Cardiac muscle cell (in vitro differentiated cells and primary cell): ENCODE measurements at places on chromosomes 2 and 18.

- no peak for DNase-seq
Observed at GRCh38 chr2:141927536-141927935, 203.3 kb downstream of the LRP1B start.

DNA sequence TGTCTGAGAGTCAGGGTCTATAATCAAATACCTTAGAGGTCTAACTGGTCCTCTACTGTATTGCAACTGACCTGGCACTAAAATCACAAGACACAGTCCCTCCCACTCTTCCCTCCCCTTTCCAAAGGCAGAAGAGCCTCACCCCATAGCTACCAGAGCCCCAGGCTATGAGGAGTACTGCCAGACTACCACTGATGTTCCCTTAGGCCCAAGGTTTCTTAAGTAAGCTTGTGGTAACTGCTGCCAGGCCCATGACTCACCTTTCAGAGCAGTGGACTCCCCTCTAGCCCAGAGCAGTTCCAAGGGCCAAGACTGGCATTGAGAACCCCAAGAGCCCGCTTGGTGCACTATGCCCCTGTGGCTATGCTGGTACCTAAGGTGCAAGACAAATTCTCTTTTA is 1193.4 kb downstream of the DSC3 start:
- no peak for DNase-seq

DNA sequence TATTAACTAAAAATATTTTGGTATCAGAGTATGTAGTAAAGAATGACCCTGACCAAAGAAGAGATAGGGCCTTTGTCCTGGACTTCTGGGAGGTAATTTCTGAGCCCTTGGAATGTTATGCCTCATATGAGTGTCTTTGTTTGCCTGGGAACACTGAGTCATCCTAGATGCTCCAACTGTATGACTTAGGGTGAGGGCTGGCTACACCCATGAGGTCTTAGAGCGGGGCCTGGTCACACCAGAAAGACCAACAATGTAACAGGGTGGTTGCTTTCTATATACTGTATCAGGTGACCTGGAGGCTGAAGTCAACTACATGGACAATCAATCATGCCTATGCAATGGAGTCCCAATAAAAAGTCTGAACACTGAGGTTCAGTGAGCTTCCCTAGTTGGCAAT is 253.1 kb downstream of the MBD2 start:
- DNase-seq, result no peak

GRCh38 chr18:3715231-3716080 is 265.5 kb downstream of the TGIF1 start:
- no peak for DNase-seq

- no peak for DNase-seq
Observed at GRCh38 chr2:199962203-199962602, 6.8 kb downstream of the MAIP1 start.

DNA sequence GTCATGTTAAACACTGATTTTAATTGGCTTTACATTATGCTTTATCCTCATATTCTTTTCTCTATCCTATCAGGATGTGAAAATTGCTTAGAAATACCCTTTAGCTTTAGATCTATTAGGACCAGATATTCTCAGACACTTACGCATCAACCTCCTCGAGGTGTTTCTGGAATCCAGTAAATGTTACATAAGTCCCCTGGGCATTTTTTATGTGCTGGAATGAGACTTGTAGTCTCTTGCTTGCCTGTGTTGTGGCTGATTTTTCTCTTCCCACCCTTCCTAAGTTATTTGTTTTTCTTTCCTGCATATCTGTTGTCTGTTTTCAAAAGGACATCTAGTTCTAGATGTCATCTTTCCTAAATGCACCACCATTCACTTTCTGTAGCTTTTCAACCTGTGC is 197.1 kb downstream of the CCDC85A start:
- DNase-seq, result no peak

DNA sequence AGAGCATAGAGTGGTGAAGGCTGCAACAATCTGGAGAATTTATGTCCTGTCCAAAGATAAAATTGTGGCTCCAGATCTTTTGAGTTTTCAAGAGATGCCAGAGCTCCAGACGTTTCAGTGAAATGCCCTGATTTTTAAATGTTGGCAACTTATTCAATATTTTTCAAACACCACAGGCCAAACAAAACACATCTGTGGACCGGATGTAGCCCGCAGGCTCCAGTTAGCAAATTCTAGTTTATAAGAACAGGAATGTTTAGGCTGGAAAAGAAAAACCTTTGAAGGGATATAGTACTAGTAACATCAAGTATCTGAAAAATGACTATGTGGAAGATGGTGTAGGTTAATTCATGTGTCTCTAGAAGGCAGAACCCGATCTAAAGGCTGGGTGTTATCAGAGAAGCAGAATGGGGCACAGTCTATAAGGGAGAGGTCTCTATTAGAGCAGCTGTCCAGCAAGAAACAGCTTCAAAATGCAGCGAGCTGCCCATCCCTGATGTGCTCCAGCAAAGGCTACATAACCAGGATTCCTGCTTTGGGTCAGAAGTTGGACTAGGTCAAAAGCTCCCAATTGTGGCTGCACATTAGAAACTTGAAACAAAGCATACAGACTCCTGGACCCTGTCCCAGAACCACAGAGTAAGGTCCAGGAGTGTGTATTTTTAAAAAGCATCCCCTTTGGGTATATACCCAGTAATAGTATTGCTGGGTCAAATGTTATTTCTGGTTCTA is 105.9 kb downstream of the ANKRD44 start:
- peak; percentile 36 for DNase-seq

GRCh38 chr2:217367464-217367863 is 507.6 kb upstream of the TNP1 start:
- no peak for DNase-seq

DNA sequence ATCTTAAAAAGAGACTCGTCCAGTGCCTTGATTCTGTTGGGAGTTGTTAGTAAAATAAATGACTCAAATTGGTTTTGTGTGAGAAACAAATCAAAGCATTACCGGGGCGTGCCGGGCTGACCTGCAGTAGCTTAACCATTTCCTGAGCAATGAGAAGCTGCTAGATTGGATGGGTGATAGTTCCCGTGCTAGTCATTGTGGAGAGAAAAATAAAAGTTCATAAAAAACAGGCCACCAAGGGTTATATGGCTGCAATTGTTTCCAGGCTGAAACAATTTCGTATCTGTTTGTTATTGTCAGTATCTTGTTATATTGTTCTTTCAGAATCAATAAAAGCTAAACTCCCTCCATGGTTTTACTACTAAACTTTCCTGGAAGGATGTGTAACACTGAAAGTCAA is 314.4 kb downstream of the MTX2 start:
- DNase-seq, result no peak

GRCh38 chr2:46198164-46198883 is 98.9 kb upstream of the EPAS1 start:
- DNase-seq, result no peak

GRCh38 chr2:17301437-17301836 is 216.8 kb downstream of the RAD51AP2 start:
- DNase-seq, result no peak

DNA sequence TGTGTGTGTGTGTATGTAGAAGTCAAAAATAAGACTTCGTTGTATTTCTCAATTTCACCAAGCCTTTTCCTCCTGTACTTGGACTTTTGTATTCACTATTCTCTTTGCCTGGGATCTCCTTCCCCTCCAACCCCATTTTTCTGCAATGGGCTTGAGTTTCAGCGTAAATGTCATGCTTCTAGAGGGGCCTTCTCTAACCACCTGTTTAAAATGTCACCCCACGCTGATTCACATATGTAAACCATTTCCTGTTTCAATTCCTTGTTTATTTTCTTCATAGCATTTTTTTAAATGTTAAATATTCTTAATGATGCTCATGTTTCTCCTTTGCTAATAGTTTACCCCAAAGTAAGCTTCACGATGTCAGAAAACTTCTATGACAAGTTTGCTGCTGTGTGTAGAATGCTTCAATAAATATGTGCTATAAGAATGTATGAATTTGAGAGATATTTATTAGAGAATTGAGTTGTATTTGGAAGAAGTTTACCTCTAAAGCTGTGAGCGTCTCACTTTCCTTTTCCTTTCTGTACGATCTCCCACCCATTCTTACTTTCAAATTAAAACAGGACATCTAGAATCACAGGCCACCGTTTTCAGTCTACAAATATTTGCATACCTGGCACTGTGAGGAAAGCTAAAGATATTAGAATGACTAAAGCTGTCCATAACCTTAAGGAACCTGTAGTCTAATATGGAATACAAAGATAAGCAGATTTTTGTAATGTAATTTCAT is 762.4 kb downstream of the LRRTM4 start:
- DNase-seq, result no peak

DNA sequence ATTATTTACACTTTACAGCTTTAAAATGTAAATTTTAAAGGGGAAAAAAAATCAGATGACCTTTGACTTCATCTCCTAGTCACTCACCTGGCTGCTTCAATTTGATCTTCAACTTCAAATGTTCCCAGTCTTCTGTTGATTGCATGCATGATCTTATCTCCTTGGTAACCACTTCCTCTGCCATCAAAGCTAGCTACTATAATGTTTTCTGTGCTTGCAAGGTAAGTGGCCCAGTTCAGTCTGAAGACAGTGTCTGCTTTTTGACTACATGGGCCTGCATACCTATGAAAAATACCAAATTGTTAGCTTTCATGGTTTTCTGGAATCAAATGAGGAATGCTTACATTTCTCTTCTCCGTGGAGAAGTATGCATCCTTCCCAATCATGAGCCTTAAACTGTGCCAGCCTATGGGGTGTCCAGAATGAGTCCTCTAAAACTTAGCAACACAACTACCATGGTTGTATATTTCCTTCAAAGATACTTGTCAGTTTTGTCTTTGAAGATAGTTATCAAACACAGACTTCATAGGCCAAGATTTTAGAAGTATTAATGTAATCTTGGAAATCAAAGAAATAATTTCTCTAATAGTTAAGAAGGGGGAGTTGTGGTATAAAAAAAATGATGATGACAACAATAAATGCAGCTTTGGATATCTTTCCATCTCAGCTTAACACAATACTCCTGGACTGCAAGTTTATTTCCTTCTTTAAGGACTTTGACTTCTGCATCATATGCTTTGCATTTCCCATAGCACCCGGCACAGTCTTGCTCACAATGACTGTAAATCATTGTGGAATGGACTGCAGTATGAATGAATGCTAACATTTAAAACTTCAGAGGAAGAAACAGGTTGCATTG is 62.1 kb downstream of the DPP4 start:
- no peak for DNase-seq
